ENCODE measurements at places on chromosomes 2 and 18.

DNA sequence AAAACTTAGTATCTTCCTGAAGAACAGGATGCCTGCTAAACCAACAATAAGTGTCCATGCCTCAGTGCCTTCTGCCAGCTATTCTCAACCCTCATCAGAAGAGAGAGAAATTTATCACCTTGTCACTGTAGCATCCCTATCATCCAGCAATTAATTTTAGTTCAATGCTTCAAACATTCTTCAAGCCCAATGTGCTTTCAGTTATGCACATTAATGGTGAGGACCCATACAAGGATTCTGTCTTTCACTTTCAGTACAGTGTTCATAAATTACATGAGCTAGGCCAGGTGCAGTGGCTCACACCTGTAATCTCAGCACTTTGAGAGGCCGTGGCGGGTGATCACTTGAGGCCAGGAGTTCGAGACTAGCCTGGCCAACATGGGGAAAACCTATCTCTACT is 47.0 kb upstream of the MSH6 start:
- no peak for DNase-seq

GRCh38 chr2:18883616-18884456 is 294.5 kb upstream of the NT5C1B start:
- DNase-seq: no peak

DNA sequence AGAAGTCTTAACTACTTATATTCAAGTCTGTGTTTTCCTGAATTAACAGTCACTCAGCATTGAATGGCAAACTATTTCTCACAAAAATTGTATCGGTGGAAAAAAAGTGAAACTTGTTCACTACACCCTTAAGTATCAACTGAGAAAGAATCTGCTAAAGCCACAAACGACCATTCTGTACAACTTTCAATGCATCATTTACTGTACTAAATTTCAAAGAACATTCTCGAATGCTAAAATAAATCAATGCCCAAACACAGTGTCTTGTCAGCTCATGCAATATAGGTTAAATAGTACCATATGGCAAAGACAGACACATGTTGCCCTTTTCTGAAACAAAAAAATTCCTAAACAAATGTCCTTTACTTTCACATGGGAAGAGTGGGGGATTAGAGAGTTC is 9.0 kb downstream of the ZNF516 start:
- no peak for DNase-seq

- DNase-seq: no peak
Measured at GRCh38 chr2:108401800-108402199, 24.0 kb downstream of the SULT1C4 start.

DNA sequence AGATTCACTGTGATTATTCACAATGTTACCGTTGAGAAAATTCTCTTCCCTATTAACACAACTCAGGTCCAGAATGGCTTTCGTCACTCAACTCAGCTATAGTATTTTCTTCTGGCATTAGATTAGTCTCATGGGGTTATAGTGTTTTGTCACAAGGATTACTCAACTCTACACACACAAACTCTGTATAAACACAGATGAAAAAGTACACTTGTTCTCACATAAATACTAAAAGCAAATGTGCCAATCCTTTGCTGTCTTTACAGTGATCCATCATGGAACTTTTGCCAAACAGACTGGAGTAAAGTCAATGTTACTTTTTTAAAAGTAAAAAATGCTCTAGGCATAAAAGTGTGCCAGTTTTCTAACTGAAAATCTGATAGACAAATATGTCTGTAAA is 267.6 kb downstream of the RBM43 start:
- no peak for DNase-seq

- peak; percentile 76 for DNase-seq
Measured at GRCh38 chr2:159118115-159118858, 149.8 kb downstream of the TANC1 start.
